Activated CD4-positive, alpha-beta T cell treated with anti-CD3 and anti-CD28 coated beads, Interleukin-2, amount 10 ng/mL, durations not matched to agents 7 days and 5 days (primary cell): ENCODE measurements at places on chromosomes 3 and 15.

GRCh38 chr3:193250492-193250891 is 9.5 kb downstream of the PLAAT1 start:
- H3K36me3 ChIP-seq = no peaks in the 10 kb centered on the region
- H3K4me3 ChIP-seq = no peak overlapping the region
- DNase-seq = no peak
- H3K27ac ChIP-seq = no peak overlapping the region

DNA sequence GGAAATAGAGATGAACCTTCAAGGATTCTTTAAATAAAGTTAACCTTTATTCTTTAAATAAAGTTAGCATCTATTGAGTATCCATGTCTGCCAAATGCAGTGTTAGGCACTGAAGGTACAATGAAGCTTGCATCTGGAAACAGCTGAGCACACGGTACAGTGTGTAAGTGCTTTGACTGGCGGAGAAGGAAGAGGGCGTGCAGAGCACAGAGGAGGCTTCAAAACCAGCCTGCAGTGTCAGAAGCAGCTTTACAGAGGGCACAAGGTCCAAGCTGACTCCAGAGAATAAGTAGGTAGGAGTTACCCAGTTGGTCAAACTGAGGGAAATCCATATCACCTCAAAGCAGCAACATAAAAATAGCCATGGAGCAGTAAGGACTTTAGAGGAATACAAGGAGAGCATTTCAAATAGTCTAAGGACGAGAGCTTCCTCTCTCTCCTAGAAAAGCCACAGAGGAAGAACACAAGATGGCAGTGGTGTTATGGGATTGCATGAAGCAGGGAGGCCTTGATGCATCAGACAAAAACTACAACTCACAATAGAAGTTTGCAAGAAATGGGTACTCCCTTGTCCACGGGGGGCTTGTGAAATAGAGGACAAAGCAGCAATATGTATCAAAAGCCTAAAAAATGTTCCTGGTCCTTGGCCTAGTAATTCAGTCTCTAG is 60.3 kb upstream of the PPP2R3A start:
- H3K4me1 ChIP-seq = no peaks in the 10 kb centered on the region
- no peak overlapping the region for H3K27ac ChIP-seq
- no peaks in the 10 kb centered on the region for H3K36me3 ChIP-seq
- DNase-seq = no peak
- H3K4me3 ChIP-seq = no peak overlapping the region
- peaks cover 6% of the 10 kb centered on the region for H3K27me3 ChIP-seq

DNA sequence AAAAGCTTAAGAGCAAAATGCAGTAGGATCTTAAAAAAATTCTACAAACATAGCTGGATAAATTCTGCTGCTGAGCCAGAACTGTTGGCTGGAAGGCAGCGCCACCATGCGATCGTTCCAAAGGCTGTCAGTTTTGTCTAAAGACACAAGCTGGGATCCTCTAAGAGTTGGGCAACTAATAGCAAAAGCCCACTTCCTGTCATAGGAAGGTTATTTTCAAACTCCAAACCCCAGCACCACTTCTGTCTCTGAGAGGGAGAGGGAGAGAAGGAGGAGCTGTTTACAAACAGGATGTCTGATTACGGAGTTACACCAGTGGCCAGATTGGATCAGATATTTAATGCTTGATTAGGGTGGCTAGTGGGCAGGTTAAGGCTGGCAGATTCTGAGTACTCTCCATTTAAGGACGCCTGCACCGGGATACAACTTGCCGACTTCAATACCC is 44.0 kb downstream of the EIF4E3 start:
- no peak overlapping the region for H3K4me3 ChIP-seq
- H3K36me3 ChIP-seq = peaks cover 48% of the 10 kb centered on the region
- peak; percentile 43 for DNase-seq
- H3K27me3 ChIP-seq = no peaks in the 10 kb centered on the region

- no peak overlapping the region for H3K27ac ChIP-seq
- H3K4me3 ChIP-seq = no peak overlapping the region
- no peak for DNase-seq
- H3K36me3 ChIP-seq = peaks cover 53% of the 10 kb centered on the region
- no peaks in the 10 kb centered on the region for H3K27me3 ChIP-seq
These were observed 24.0 kb downstream of the KNL1 start for GRCh38 chr15:40618023-40618422.

- H3K4me3 ChIP-seq = no peak overlapping the region
- DNase-seq = no peak
- no peaks in the 10 kb centered on the region for H3K27me3 ChIP-seq
- no peaks in the 10 kb centered on the region for H3K4me1 ChIP-seq
- no peaks in the 10 kb centered on the region for H3K36me3 ChIP-seq
These were observed 416.3 kb upstream of the EPHA3 start for GRCh38 chr3:88691081-88691480.

GRCh38 chr3:153426344-153426743 is 264.3 kb downstream of the RAP2B start:
- no peak overlapping the region for H3K4me3 ChIP-seq
- no peak overlapping the region for H3K27ac ChIP-seq
- H3K36me3 ChIP-seq = peaks cover 3% of the 10 kb centered on the region
- DNase-seq = no peak

DNA sequence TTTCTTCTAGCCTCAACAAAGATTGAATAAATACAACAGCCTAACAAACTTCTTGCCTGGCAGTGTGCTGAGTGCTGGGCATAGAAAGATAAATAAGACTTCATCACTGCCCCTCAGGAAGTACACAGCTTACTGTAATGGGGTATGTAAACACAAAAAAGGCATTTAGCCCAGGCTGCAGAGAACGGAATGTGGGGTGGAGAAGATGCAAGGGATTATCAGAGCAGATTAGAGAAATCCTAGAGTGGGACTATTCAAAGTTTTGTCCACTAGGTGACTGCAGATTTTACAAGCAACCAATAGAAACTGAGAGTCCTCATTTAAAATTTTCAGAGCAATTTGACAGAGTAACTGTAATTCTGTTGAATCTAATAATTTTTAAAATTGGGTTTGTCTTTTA is 35.4 kb upstream of the TSC22D2 start:
- peaks cover 5% of the 10 kb centered on the region for H3K4me1 ChIP-seq
- no peak for DNase-seq
- H3K36me3 ChIP-seq = no peaks in the 10 kb centered on the region
- peaks cover 2% of the 10 kb centered on the region for H3K27me3 ChIP-seq
- no peak overlapping the region for H3K27ac ChIP-seq

DNA sequence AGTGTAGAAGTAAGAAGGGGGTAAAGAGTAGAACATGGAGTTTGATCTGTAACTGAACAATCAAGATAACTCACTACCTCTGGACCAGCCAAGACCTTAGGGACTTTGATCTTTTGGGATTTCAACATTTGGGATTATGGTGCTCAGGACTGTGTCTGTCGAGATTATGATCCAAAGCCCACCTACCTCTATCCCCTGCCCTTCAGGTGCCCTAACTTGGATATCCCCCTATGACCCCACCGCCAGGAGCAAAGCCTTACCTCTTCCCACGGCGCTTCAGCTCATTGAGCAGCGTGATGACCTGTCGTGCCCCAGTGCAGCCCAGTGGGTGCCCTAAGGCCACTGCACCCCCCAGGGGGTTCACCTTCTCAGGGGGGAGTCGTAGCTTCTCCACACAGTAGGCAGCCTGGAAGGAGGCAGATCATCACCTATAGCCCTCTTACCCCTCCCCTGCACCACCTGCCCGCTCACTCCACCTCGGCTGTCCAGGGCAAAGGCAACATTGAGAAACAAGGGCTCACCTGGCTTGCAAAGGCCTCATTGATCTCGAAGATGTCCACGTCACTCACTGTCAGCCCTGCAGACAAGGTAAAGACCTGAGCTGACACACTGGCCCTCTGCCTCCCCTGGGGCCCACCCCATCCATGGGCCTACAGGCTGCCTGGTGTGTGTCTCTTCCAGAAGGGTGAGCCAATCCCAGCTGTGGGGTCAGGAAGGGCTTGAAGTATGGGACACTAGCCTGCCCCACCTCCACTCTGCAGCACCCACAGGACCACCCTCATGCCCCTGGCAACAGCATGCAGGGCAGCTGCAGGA is 11.4 kb downstream of the ACAA1 start:
- H3K4me1 ChIP-seq = peaks cover 2% of the 10 kb centered on the region
- no peaks in the 10 kb centered on the region for H3K27me3 ChIP-seq
- DNase-seq = no peak
- no peak overlapping the region for H3K27ac ChIP-seq
- H3K36me3 ChIP-seq = peaks cover 61% of the 10 kb centered on the region

DNA sequence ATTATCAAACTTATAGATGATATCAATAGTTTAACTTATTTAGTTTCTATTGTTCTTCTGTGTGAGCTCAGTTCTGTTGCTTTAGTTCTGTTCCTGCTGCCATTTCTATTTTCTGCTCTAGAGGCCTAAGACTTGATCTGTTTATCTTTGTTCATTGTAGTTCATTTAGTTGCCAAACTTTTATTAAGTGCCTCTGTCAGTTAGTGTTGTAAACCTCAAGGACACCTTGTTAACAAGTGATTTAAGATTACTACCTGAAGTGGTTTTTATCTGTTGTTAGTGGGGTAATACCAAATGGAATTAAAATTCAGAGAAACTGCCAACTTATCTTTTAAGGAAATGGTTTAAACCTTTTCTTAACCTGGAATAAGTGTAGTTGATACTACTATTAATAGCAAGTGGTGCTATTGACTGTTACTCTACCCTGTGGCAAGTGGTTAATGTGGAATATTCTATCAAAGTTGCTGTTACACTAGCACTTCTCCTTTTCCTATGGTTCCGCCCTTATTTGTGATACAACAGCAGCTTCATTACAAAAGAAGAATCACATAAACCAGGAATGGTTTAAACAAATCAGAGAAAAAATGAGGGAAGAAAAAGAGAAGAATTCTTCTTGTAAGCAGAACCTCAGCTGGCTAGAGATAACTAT is 500.6 kb upstream of the GOLIM4 start:
- H3K27ac ChIP-seq = no peak overlapping the region
- H3K36me3 ChIP-seq = no peaks in the 10 kb centered on the region
- H3K27me3 ChIP-seq = no peaks in the 10 kb centered on the region

DNA sequence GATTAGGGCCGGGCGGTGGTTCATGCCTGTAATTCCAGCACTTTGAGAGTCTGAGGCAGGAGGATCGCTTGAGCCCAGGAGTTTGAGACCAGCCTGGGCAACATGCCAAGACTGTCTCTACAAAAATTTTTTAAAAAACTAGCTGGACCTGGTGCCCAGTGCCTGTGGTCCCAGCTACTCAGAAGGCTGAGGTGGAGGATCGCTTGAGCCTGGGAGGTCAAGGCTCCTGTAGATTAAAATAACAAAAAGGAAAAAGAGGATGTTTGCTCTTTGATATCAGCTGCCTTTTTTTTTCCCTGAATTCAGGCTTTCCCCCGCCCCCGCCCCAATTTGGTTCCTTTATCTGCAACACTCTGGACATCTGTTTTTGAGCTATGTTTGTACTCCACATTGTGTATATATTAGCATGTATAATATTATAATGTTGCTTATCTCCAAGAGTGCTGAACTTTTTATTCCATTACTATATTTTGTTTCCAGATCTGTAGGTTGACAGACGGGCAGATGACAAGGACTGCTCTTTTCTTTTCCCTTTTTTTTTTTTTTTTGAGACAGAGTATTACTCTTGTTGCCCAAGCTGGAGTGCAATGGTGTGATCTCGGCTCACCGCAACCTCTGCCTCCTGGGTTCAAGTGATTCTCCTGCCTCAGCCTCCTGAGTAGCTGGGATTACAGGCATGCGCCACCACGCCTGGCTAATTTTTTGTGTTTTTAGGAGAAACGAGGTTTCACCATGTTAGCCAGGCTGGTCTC is 4.6 kb downstream of the SNAP23 start:
- peaks cover 4% of the 10 kb centered on the region for H3K36me3 ChIP-seq
- no peak overlapping the region for H3K4me3 ChIP-seq
- H3K27ac ChIP-seq = no peak overlapping the region
- peaks cover 43% of the 10 kb centered on the region for H3K4me1 ChIP-seq
- no peak for DNase-seq
- no peaks in the 10 kb centered on the region for H3K27me3 ChIP-seq

DNA sequence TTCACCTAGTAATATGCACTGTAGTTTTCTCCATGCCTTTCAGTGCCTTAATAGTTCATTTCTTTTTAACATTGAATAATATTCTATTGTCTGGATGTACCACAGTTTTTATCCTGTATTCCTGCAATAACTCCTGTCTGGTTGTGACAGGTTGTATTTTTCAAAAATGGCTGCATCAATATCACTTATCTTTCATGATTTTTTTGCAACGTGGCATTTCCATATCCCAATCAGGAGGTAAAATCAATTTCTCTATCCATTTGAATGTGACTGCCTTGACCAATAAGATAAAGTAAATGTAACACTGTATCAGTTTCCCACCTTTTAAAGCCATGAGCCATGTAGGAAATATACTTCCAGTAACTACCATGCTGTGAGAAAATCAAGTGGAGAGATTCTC is 27.5 kb upstream of the EPHA3 start:
- no peak for DNase-seq
- no peak overlapping the region for H3K27ac ChIP-seq
- no peak overlapping the region for H3K4me3 ChIP-seq
- no peaks in the 10 kb centered on the region for H3K27me3 ChIP-seq
- H3K4me1 ChIP-seq = no peaks in the 10 kb centered on the region

- peak overlapping the region; percentile 95 for H3K27ac ChIP-seq
- H3K36me3 ChIP-seq = peaks cover 29% of the 10 kb centered on the region
- H3K4me1 ChIP-seq = peaks cover 52% of the 10 kb centered on the region
- no peaks in the 10 kb centered on the region for H3K27me3 ChIP-seq
- peak overlapping the region; percentile 87 for H3K4me3 ChIP-seq
These were observed 901 bp upstream of the RASSF1 start for GRCh38 chr3:50341537-50341936.

DNA sequence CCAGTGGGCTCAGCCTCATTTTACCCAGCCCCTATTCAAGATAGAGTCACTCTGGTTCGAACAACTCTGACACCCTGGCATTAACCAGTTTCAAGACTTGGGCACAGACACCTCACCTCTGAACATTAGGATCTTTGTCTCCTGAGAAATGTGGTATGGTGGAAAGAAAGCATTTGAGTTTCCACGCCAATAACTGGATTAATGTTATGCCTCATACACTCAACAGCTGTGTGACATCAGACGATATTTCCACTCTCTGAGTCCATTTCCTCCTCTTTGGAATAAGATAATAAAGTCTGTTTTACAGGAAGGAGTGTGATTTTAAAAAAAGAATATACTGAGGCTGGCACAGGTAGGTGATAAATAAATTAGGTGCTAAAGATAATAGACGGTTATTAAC is 121.3 kb upstream of the CHL1 start:
- H3K36me3 ChIP-seq = no peaks in the 10 kb centered on the region
- no peaks in the 10 kb centered on the region for H3K4me1 ChIP-seq
- no peak for DNase-seq
- H3K4me3 ChIP-seq = no peak overlapping the region
- H3K27ac ChIP-seq = no peak overlapping the region

DNA sequence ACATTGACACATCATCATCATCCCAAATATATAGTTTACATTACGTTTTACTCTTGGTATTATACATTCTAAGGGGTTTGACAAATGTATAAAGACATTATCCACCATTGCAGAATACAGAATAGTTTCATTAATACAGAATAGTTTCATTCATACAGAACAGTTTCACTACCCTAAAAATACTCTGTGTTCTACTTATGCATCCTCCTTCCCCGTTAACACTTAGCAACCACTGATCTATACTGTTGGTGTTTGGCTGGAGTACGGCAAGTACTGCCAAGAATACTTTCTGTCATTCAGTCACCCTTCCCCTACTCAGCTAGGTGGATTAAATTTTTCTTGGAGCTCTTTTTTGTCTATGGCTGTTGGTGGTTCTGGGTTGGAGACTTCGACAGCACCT is 33.4 kb downstream of the LEKR1 start:
- H3K36me3 ChIP-seq = no peaks in the 10 kb centered on the region
- no peaks in the 10 kb centered on the region for H3K27me3 ChIP-seq
- DNase-seq = no peak
- H3K27ac ChIP-seq = no peak overlapping the region
